ENCODE measurements at places on chromosomes 5 and 9. TPM values are rescaled to one million over a fixed set of nuclear protein-coding genes. Genes with fewer than 3 reads are reported as not detected.

Gene C5orf58
- total RNA-seq, result not detected

Gene SV2C
- total RNA-seq, result 3.4 TPM

Gene PCDHGA11
- 6.6 TPM for total RNA-seq

Gene SPINK7
- 65.3 TPM for total RNA-seq

Gene NMRK1
- total RNA-seq, result 20.4 TPM

Gene GZMA
- total RNA-seq, result 1.2 TPM

Gene ERBIN
- total RNA-seq, result 52.3 TPM

- DNase-seq, result no peak
- H3K36me3 ChIP-seq, result no peaks in the 10 kb centered on the region
- peaks cover 45% of the 10 kb centered on the region for H3K4me1 ChIP-seq
These were observed 15.5 kb upstream of the MGAT1 start for GRCh38 chr5:180817893-180818674.

DNA sequence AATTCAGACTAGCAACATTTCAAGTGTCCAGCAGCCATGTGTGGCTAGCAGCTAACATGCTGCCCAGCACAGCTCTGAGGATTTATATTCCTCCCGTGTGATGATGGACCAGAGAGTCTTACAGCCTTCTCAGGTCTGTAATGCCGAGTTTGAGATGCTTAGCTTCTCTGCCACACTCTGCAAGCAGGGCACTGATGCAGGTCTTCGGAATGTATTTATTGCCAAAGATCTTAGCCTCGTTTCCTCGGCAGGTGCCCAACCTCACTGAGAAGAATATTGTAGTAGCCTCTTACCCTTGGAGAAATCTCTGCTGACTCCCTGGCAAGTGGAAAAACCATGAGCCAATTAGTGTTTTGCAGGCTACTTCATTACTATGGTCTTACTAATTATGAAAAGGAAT lies 3.7 kb upstream of the RAI14 start:
- no peaks in the 10 kb centered on the region for H3K36me3 ChIP-seq
- no peaks in the 10 kb centered on the region for H3K27me3 ChIP-seq
- DNase-seq, result no peak
- no peak overlapping the region for H3K27ac ChIP-seq
- no peak overlapping the region for H3K4me3 ChIP-seq
- peaks cover 10% of the 10 kb centered on the region for H3K4me1 ChIP-seq

DNA sequence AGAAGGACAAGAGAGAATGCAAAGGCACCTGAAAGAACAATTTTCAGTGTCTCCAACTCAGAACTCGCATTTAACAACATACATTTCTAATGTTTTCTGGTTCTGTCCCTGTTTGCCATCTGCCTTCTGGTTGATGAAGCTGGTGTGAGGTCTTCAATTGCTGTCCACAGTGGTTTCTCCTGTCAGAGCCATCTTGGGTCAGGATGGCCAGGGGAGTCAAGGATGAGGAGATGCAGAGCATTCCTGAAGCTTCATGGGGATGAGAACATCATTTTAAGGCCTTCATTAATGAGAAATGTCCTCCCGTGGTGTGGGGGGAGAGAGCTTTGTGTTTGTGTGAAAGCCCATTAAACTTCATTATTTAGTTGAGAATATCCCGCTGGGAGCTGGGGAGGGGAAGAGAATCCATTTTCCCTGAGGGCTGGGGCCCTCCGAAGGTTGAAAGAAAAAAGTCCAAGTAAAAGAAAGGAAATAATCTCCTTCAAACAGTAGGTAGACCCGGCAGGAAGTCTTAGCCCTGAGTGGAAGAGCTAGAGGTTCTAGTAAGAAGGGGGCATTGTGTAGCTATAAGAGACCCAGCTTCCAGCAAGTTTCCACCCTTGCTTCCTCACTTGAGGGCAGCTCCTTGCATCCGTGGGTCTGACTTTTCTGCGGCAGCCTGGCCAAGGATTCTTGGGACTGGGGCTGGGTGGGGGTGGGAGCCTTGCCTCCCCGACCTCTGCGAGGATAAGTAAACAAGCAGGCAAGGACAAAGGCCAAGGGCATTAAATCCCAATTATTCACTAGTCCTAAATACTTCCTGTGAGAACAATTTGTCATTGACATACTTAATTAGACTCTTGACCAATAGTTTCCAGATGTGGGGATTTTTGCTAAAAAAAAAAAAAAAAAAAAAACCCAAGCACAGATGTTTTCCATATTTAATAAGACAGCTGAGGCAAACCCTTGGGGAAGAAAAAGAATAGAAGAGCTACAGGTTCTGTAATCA lies 119.2 kb downstream of the MSX2 start:
- no peak overlapping the region for H3K4me3 ChIP-seq
- no peaks in the 10 kb centered on the region for H3K27me3 ChIP-seq
- no peaks in the 10 kb centered on the region for H3K4me1 ChIP-seq
- no peak overlapping the region for H3K27ac ChIP-seq

- no peaks in the 10 kb centered on the region for H3K4me1 ChIP-seq
- H3K4me3 ChIP-seq, result no peak overlapping the region
- no peak overlapping the region for H3K27ac ChIP-seq
- no peak for DNase-seq
- H3K36me3 ChIP-seq, result no peaks in the 10 kb centered on the region
These were observed 2.0 kb upstream of the PCDH12 start for GRCh38 chr5:141960018-141960417.

DNA sequence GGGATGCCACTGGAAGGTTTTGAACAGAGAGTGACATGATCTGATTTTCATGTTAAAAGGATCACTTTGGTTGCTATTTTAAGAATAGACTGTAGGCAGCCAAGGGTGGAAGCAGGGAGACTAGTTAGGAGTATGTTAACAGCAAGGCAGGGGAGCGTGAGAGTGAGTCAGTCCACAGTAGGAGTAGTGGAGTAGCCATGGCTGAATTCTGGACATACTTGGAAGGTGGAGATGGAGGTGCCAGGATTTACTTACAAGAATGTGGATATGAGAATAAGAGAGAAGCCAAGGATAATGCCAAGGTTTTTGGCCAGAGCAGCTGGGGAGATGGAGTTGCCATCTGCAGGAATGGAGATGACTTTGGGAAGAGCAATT lies 118.8 kb downstream of the GALNT10 start:
- H3K4me1 ChIP-seq, result no peaks in the 10 kb centered on the region
- no peak overlapping the region for H3K4me3 ChIP-seq
- DNase-seq, result peak; percentile 72
- H3K27me3 ChIP-seq, result no peaks in the 10 kb centered on the region

GRCh38 chr9:94908011-94908563 lies 181.6 kb downstream of the AOPEP start:
- DNase-seq, result peak; percentile 77
- peaks cover 8% of the 10 kb centered on the region for H3K4me1 ChIP-seq
- peak overlapping the region; percentile 49 for H3K27ac ChIP-seq
- H3K4me3 ChIP-seq, result no peak overlapping the region
- H3K27me3 ChIP-seq, result no peaks in the 10 kb centered on the region
- no peaks in the 10 kb centered on the region for H3K36me3 ChIP-seq

DNA sequence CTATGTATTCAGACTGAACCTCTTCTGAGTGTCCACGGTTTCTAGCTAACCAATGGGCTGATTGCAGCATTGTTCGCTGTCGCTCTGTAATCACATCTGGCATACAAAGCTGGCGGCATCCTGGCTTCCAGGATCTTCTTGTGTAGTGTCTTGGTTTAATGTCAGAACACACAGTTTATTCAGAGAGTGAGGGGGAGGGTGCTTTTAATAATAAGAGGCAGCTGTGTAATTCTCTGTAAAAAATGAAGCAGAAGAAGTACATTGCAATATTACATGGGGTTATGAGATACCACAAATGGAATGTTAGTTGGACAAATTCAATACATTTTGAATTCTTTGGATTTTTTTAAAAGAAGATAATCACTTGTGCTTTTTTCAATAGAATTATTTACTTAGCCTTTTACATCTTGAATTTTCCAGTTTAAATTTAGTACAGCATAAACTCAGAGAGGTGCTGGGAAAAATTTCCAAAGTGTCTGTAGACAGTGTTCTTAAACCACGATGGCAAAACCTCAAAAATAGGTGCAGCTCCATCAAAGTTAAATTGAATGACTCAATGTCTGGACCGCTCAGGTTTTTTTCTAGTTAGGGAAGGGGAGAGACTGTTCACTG lies 206.0 kb downstream of the PCSK1 start:
- H3K36me3 ChIP-seq, result no peaks in the 10 kb centered on the region
- peaks cover 8% of the 10 kb centered on the region for H3K4me1 ChIP-seq
- no peak overlapping the region for H3K4me3 ChIP-seq
- no peak for DNase-seq

DNA sequence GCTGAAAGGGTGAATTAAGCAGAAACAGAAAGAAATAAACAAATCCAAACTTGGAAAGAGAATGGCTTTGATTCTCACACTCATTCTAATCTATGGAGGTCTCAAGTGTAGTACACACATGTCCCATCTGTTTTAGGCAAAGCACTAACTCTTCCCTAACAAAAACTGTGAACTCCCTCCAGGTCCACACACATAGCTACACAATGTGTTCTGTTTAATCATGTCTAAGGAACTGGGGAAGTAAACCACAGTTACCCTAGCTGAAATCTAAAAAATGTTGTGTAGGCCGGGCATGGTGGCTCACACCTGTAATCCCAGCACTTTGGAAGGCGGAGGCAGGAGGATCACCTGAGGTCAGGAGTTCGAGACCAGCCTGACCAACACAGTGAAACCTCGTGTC lies 118.7 kb upstream of the FST start:
- no peak for DNase-seq
- H3K4me3 ChIP-seq, result no peak overlapping the region
- no peaks in the 10 kb centered on the region for H3K27me3 ChIP-seq

GRCh38 chr9:110058304-110058953 lies 149.5 kb downstream of the C9orf152 start:
- no peak overlapping the region for H3K27ac ChIP-seq
- no peaks in the 10 kb centered on the region for H3K36me3 ChIP-seq
- H3K4me3 ChIP-seq, result no peak overlapping the region
- no peak for DNase-seq
- H3K27me3 ChIP-seq, result no peaks in the 10 kb centered on the region
- peaks cover 7% of the 10 kb centered on the region for H3K4me1 ChIP-seq

DNA sequence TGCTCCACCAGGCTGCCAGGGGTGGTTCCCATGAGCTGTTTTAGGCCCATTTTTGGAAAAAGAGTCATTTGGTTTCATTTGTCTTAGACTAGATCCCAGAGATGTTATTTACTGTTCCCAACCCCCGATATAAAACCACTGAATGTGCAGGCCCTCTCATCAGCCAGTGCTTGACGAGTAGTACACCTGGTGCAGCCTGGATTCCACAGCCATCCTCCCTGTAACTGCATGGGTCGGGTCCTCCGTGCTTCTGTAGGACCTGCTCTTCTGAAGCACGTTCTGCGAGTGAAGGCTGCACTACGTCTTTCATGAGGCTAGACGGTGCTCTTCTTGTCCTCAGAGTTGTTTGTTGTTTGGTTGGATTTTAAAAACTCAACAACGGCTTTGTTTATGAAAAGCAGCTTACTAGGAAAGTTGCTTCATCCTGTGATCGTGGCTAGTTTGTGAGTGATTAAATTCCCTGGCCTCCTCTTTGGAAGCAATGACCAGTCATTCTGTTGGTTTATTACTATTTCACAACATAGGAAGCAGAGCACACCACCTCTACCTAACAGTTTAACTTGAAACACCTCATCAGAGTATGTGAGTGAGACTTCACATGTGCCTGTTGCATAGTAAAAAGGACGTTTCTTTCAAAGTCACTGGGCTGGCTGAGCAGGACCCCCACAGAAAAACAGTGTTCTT lies 135.2 kb downstream of the AOPEP start:
- H3K27me3 ChIP-seq, result no peaks in the 10 kb centered on the region
- H3K36me3 ChIP-seq, result no peaks in the 10 kb centered on the region
- DNase-seq, result no peak
- H3K4me3 ChIP-seq, result no peak overlapping the region

DNA sequence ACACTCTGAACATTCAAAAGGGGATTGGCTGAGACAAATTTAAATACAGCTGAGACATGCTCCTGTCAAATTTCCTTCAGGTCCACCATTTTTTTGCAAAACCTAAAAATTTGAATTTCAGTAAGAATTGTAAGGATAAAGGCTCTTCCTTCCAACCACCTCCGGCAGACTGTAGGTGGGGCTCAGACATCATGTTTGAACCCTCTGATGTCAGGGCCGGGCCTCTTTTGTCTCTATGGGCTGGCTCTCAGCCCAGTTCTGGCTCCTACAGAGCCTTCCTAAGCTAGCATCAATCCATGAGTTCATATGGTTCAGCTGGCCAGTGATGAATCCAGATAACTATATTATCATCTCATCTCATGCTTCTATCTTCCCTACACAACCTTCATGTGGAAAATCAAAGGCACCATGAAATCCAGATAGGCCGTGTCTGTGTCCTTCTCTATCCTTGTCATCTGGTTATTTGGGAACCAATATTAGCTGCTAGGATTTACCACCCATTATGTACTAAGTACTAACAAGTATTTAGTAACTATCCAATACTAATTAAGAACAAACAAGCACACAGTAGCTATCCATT lies 44.2 kb downstream of the NIPSNAP3B start:
- peaks cover 91% of the 10 kb centered on the region for H3K36me3 ChIP-seq
- no peaks in the 10 kb centered on the region for H3K27me3 ChIP-seq
- H3K4me3 ChIP-seq, result no peak overlapping the region
- H3K4me1 ChIP-seq, result peaks cover 7% of the 10 kb centered on the region

- DNase-seq, result no peak
- H3K27ac ChIP-seq, result no peak overlapping the region
- H3K4me3 ChIP-seq, result no peak overlapping the region
These were observed 47.3 kb downstream of the SLC1A1 start for GRCh38 chr9:4537581-4537980.

DNA sequence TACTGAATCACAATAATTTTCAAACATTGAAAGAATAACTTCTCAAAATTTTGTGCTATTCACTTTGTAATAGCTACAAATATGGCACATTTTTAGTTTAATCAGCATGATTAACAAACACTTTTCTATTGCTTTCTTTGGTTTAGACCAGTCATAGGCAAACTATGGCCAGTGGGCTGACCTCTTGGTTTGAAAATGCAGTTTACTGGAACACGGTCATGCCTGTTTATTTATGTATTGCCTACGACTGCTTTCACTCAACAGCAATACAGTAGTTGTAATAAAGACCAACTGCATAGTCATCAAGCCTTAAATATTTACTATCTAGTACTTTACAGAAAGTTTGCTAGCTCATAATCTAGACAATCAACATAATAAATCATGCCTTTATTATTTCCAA lies 810.8 kb downstream of the TLE1 start:
- H3K4me1 ChIP-seq, result no peaks in the 10 kb centered on the region
- no peaks in the 10 kb centered on the region for H3K27me3 ChIP-seq
- no peak overlapping the region for H3K4me3 ChIP-seq
- DNase-seq, result no peak
- H3K36me3 ChIP-seq, result no peaks in the 10 kb centered on the region

- H3K36me3 ChIP-seq, result no peaks in the 10 kb centered on the region
- H3K27me3 ChIP-seq, result no peaks in the 10 kb centered on the region
- peaks cover 11% of the 10 kb centered on the region for H3K4me1 ChIP-seq
- DNase-seq, result no peak
- no peak overlapping the region for H3K4me3 ChIP-seq
- H3K27ac ChIP-seq, result peak overlapping the region; percentile 54
These were observed 13.1 kb upstream of the SLC12A7 start for GRCh38 chr5:1125030-1125357.

DNA sequence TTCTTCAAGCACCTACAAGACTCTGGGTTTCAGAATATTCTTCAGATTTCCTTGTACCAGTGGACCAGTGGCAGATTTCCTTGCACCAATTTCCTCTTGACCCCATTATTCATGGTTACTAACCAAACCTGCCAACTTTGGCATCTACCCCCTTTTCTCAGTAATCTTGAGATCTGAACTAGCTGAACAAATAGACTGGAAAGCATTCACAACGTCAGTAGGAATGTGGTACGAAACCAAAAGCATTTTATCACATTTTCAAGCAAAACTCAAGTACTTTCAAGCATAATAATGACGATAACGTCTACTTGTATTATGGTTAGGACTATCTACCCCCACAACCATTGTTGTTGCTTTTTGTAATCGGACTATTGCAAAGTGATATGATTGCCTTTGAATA lies 1217.3 kb downstream of the PTPRD start:
- H3K4me3 ChIP-seq, result no peak overlapping the region
- H3K36me3 ChIP-seq, result no peaks in the 10 kb centered on the region
- no peak overlapping the region for H3K27ac ChIP-seq
